ENCODE measurements at places on chromosomes 3 and 15.
A peak's percentile ranks its signal among the peaks of the same experiment; 100 is the strongest.

DNA sequence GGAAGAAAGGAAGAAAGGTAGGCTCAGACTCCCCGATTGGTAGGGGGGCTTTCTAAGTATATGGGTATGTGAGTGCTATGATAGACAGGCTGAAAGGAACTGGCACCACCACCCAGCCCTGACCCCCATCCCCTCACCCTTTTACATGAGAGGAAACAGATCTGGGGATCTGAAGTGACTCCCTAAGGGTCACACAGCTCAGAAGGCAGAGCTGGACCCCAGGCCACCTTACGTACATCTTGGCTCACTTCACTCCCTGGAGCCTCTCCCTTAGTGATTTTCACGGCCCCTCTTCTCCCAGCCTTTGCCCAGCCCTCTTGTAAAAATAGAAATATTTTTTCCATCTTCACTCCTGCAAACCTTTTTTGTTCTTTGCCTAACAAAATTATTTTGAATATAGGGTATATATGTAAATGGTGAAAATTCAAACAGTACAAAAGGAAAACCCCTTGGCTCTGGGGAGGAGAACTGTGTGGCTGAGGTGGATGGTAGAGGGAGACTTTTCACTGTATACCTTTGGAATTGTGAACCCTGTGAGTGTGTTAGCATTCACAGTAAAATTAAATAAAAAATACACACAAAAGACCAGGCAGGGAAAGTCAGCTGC lies 34.8 kb upstream of the POLG start:
- DNase-seq = no peak

DNA sequence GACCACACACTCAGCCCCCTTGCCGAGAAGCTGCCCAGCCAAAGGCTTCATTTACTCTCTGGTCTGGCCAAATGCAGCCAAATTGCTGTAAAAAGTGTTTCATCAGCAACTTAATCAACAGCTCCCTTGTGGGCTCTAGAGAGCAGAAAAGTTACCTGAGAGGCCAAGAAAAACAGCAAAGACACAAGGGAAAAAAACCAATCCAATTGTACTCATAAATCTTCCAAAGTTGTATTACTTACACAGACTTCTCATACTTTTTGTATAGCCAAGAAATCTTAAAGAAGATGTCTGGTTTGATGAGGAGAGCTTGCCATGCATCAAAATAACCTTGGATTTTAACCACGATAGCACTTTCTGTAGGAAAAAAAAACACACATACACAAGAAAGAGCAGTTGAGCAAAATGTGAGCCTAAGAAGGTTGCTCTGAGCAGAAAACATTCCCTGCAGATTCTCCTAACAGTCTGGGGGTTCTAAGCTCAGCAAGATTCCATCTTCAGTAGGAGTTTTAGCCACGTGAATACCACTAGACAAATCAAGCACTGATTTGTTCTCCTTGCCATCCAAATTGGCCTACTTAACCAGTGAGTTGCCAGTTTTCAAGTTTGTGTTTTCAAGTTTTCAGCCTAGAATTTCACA lies 120.0 kb downstream of the CYP19A1 start:
- no peak for DNase-seq

DNA sequence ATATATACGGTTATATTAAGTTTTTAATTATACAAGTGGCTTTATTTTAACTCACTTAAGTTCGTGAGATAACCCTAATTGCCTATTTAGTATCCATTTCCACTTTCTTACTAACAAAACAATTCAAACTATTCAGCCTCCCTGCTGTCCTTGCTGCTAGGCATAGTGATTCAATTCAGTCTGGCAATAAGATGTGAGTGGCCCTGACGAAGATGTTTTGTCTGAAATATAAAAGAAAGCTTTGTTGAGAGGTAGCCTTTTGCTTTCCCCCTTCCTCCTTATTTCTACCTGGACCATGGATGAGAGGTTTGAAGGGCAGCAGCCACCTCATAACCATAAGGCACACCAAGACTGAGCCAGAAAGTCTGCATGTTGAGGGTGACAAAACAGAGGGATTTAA lies 89.3 kb upstream of the TRIM42 start:
- no peak for DNase-seq

DNA sequence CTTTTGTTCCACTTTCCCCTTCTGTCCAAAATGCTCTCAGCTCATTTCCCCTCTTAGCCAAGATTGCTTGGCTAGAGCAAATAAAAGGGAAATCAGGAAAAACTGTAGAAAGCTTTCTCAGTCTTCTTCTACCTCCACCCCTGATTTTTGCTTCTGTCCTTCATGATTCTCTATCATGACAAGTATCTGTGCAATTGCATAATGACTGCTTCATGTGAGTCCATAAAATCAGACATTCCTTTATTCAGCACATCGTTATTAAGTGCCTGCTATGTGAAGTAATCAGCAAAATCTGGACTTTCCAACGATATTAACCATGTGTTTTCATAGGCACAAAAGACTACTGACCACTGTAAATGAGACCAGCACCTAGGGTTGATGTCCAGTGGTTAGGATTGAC lies 321.5 kb upstream of the CBLB start:
- no peak for DNase-seq

DNA sequence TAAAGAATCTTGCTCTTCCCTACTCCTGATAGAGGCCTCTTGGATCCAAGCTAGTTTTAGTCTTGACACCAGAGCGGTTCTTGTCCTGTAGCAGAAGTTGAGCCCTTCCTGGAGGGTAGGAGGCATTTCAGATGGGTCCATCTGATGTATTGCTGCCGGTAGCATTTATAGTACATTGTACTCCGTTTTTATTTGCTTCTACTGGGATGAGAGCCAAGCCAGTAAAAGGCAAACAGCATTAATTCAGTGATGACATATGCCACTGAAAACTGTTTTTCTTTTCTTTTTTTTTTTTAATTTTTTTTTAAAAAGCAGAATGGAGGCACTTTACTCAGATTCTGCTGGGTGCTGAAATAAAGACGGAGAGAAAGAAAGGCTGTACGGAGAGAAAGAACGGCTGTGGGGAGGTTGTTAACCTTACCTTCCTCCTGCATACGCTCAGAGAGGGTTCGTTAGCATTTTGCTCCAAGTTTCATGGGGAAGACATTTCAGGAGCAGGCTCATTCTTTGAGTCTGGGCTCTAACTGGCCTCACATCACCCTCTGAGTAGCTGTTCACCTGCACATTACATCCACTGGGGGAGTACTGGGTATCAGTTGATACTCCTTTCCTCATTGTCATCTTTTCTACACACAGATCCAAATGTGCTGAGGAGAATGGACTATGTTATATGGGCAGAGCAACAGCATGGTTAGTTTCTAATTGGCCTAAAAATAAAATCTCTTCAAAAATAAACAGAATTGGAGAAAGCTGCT lies 161.5 kb downstream of the FEZF2 start:
- no peak for DNase-seq

GRCh38 chr3:14352002-14352627 lies 50.3 kb upstream of the SLC6A6 start:
- DNase-seq = no peak

DNA sequence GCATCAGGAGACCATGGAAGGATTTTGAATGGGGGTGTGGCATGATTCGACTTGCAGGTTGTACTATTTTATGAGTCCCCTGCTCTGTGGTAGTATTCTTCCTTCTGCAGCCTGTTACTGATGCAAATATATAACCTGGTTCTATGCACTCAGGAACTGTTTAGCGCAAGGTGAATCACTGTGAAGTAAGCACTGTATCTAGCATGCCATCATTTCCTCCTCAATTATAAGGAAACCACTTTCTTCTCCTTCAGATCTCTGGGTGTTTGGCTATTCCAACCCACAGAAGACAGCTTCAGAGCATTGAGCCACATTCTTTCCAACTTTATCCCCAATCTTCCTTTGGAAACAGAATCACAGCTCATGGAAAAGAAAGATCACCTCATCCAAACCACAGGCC lies 176.7 kb downstream of the DIPK2A start:
- no peak for DNase-seq

- no peak for DNase-seq
Observed at GRCh38 chr15:51801391-51801835, 28.0 kb upstream of the TMOD3 start.

DNA sequence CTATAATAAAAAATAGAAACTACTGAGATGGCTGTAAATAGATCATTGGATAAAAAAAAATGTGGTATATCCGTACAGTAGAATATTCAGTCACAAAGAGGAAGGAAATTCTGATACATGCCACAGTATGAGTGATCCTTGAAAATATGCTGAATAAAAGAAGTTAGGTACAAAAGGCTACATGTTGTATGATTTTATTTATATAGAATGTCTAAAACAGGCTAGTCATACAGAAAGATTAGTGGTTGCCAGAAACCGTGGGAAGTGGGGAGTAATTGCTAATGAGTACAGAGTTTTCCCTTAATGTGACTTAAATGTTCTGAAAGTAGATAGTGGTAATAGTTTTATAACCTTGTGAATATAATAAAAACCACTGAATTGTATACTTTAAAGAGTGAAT lies 24.9 kb upstream of the FAH start:
- DNase-seq = no peak

DNA sequence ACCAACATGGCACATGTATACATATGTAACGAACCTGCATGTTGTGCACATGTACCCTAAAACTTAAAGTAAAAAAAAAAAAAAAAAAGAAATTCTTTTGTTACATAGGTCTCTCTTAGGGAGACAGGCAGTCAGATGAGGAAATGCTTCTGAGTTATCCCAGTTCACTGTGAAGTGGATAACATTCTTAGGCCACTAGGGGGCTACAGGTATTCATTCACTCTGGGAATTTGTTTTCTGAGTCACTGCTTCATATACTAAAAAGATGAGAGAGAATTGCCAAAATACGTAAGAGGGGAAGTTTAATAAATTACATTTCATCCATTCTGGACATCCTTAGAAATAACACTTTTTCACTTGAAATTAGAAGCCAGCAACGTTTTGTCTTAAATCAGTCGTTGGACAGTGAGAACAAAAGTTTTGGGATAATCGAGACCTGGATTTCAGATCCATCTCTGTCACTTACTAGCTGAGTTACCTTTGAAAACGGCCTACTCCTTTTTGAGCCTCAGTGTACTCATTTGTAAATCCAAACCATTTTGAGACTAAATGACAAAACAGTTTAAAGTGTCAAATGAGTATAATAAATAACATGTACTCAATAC lies 738.4 kb upstream of the ALCAM start:
- no peak for DNase-seq

DNA sequence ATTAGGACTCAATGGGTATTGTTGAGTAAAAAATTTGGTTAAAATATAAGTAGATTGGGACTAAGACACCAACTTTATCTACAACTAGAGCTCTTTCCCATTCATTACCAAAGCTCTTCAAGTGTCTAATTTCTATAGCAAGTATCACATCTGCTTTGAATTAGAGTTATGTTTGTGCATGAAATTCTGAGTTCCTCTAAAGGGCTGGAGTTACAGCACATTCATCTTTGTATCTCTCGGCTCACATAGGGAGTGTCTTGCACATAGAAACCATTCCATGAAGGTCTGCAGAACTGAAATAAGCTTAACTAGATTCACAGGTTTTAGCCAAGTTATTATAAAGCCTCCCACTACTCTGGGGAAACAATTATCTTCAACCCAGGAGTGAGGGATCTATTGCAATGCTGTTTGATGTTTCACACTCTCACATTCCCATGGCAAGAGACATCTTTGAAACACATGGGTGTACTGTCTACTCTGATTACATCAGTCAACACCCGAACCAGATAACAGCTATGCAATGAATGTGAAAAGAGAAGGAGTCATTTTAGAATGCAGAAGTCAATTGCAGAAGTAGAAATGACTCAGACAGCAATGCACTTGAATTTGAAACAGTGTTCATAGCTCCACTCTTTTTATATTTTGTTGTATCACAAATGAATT lies 93.1 kb upstream of the KBTBD8 start:
- DNase-seq = no peak

DNA sequence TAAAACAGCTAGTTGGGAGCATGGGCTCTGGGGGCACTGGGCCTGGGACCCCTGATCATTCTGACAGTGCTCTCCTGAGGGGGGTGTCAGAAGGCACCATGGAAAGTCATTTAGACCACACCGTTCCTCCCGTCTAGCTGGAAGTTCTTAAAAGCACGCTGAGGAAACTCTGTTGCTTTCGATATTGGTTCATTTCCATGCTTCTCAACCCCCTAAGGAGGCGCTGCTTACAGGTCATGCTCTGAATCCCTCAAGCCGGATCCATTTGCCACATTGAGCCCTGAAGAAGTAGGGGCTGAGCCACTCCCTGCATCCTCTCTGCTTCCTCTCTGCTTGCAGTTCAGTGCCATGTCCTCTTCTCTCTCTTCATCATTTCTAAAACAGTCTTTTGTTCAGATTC lies 187.2 kb downstream of the CACNA2D3 start:
- DNase-seq = no peak

DNA sequence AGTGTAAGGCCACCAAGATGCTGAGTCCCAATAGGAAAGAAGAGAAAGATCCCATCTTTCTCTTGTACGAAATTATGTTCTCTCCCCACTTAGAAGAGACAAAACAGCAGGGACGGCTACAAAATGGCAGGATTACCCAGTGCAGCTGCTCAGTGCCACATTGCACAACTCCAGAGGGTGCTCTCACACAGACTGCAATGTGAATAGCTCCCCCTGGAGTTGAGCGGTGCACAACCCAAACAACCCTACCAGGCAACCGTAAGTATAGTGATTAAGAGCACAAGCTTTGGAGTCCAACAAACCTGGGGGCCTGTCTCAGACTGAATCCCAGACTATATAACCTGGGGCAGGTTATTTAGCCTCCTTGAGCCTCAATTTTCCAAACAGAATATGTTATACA lies 3.1 kb upstream of the BHLHE40 start:
- DNase-seq = no peak

DNA sequence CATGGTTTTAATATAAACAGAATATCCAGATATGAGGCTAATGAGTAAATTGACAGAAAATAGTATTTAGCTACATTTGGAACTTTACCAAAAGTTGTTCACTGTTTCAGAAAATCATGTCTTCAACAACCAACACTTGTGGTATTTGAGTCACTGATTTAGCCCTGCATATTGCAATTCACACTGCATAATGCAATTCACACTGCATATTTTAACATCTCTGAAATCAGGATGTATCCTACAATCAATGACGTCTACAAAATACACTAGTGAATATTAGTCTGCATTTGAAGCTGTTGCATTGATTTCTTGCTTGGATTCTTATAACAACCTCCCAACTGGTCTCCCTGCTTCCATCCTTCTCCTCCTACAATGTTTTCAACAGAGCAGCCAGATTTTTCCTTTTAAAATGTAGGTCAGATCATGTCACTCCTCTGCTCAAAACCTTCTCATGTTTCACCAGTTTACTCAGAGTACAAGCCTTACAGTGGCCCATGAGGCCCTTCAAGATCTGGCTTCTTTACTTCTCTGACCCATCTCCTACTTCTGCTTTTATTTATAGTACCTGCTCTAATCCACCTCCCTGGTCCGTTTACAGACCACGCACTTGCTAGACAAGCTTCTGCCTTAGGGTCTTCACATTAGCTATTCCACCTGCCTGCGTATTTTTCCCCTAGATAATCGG lies 11.4 kb upstream of the RAB11A start:
- DNase-seq = no peak

GRCh38 chr15:64343841-64344240 lies 12.1 kb downstream of the CSNK1G1 start:
- no peak for DNase-seq

- peak; percentile 20 for DNase-seq
Observed at GRCh38 chr3:132535575-132536441, 61.3 kb upstream of the ACKR4 start.

All from NCI-H1436 treated with DMSO at 0.1 percent for 48 hours (cell line).